ENCODE measurements at places on chromosomes 4 and X.

- no peak for DNase-seq
Measured at GRCh38 chrX:122788216-122788615, 395.9 kb upstream of the GRIA3 start.

GRCh38 chrX:129931411-129932015 lies 25.5 kb downstream of the UTP14A start:
- peak; percentile 51 for DNase-seq

- DNase-seq = no peak
Measured at GRCh38 chrX:65757943-65758342, 90.5 kb downstream of the MSN start.

DNA sequence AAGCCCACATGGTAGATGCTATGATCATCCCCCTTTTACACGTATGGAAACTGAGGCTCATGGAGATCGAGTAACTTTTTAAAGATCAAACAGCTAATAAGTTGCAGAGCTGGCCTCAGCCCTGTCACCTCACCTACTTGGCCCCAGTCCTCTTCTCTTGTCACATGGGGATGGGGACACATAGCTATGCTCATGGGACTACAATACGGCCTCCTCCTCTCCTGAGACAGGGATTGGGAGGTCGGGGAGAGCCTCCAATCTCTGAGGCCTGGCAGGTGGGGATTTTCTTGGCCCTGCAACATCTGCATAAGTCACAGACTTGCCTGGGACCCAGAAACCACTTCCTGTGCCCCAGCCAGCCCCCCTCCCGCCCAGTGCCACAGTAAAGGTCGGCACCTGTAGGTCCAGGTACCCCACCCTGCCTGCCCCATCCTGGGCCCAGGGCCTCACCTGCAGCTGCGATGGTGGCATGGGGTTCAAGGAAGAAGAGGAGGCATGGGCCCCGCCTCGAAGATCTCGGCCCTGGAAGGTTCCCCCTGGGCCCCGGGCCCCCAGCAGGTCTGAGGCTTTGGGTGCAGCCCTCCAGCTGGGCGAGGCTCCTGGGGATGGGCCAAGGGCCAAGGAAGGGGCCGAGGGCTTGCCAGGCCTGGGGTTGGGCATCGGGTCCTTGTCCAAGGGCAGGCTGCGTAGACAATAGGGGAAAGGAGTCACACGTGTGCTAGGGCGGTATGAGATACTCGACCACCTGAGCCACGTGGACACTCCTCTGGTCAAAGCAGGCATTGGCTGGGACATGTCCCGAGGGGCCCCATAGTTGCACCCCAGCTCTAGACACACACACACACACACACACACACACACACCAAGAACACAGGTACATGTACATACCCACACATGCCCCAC lies 6.4 kb downstream of the FOXP3 start:
- no peak for DNase-seq

DNA sequence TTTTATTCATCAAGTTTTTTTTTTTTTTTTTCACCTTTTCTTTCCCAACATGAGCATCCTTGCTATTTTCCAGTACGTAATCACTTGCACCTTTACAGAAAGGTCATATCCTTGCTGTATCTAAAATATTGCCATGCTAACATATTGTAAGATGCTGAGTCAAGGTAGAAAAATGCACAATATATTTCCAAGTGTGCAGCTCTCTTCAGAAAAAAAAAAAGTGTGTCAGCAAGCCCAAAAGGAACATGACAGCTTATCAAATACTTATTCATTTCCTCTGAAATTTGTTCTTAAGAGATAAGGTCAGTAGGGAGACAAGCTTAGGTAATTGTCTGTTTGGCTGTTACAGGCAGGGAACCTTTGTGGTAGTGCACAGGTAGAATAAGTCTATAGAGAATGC lies 27.0 kb downstream of the SH2D1A start:
- no peak for DNase-seq

- no peak for DNase-seq
Measured at GRCh38 chrX:69137371-69138117, 27.7 kb downstream of the PJA1 start.

DNA sequence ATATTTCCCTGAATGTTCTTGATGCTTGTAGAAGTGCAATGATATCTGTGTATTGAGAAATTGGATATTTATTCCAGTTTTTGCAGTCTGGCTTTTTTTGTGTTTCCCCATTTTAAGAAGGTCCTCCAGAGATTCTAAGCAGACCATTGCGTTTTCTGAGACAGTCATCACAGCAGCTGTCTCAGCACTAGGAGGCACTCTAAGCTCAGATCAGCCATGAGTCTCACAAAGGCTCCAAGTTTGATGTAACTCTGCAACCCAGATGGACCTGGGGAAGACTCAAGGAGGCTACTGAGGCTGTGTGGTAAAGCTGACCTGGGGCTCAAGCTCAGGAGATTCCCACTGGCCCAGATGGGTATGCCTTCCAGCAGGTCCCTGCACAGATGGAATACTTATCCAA lies 89.3 kb upstream of the CYLC1 start:
- no peak for DNase-seq

GRCh38 chr4:111652236-111652635 lies 493.0 kb upstream of the FAM241A start:
- DNase-seq = no peak

GRCh38 chr4:32321421-32321820 lies 1601.3 kb downstream of the PCDH7 start:
- no peak for DNase-seq

DNA sequence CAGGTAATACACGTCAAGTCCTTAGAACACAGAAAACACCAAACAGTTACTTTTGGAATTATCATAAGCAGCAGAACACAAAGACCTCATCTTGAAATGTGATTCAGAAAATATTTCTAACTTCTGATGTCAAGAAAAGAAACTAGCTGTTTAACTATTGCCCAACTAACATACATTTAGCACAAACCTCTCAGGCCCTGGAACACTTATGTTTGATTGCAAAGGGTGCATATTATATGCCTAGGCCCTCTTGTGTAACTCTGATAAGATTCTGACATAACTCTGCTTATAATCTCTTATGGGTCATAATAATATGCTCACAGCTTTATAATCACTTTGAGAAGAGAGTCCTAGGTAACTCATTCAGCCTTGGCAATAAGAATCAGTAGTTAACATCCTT lies 62.6 kb downstream of the TBC1D9 start:
- no peak for DNase-seq

DNA sequence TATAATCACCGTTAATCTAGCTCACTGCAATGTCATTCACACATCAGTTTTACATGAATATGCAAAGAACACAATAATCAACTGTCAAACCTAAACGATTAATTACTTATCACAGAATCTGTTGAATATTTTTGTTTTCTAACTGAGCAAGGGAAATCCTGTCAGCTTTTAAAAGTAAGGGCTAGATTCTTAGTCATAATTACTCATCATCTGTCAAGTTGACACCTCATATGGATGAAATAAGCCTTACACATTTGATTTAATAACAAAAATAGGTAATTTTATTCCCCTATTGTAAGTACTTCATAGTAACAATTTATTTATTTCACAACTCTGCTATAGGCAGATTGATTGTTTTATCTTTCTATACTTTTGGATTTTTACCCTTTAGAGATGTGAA lies 32.7 kb downstream of the TMA16 start:
- DNase-seq = no peak

GRCh38 chr4:169416997-169417396 lies 146.2 kb upstream of the SH3RF1 start:
- DNase-seq = no peak

DNA sequence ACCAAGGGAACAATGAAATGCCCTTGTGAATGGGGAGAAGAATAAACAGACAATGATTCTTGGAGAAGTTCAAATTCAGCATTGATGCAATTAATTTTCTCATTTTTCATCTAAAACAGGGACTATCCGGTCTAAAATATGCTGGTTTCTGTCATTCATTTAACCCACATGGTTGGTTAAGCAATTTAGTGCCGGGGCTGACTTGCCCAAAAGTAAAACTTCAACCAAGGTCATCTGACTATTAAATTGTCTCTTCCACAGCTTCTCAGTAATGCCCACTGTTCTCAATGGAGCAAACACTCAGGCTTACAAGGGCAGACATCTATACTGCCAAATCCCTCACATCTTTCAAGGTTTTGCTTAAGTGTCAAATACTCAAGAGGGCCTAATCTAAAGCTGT lies 51.3 kb downstream of the ANXA10 start:
- DNase-seq = no peak

DNA sequence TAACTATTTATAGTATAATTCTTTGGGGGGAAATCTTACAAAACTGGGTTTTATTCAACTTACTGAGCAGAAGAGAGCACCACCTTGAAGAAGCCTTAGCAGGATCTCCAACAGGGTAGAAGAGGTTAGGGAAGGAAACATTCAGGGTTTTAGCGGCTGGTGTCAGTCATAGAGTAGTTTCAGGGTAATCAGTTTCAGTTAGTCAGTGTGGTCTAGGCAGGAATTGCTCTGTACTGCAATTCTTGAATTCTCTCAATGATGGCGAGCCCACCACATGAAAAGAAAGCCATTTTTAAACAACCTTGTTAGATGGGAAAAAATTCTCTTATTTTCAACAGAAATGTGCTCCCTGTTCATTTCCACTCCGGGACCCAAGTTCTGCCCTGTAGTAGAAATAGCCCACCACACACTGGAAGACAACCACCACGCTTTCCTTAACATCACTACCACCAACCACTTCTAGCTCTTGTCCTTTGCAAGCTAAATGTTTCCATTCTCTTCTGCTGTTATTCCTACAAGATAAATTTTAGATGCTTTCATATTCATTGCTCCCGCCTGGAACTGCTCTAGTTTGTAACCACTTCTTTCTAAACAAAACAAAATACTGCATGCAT lies 25.9 kb downstream of the COL25A1 start:
- peak; percentile 11 for DNase-seq

- no peak for DNase-seq
Measured at GRCh38 chr4:2104556-2105345, 45.6 kb downstream of the NAT8L start.

- no peak for DNase-seq
Measured at GRCh38 chr4:151260526-151260925, 16.4 kb upstream of the PRSS48 start.

Measured in stimulated activated CD4-positive, alpha-beta T cell treated with anti-CD3 and anti-CD28 coated beads, Interleukin-12 subunit alpha, Interleukin-12 subunit beta, amount 100 ng/mL, for 48 hours (primary cell).